ENCODE measurements at places on chromosomes 3 and 15.

GRCh38 chr15:94080416-94080815 lies 150.9 kb upstream of the MCTP2 start:
- DNase-seq: no peak

DNA sequence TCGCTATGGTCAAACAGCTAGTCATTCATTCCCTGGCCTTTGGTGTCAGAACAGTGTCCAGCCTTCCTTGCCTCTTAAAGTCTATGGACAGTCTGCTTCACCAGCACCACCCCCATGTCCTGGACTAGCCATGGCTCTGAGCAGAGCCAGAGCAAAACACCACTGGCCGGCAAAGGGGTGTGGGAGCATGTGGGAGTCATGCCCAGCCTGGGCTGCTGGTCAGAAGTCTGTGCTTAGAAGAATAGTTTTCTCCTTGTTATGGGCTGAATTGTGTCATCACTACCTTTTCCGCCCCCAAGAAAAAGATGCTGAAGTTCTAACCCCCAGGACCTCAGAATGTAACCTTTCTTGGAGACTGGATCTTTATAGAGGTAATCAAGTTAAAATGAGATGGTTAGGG lies 132.9 kb upstream of the LPP start:
- no peak for DNase-seq

DNA sequence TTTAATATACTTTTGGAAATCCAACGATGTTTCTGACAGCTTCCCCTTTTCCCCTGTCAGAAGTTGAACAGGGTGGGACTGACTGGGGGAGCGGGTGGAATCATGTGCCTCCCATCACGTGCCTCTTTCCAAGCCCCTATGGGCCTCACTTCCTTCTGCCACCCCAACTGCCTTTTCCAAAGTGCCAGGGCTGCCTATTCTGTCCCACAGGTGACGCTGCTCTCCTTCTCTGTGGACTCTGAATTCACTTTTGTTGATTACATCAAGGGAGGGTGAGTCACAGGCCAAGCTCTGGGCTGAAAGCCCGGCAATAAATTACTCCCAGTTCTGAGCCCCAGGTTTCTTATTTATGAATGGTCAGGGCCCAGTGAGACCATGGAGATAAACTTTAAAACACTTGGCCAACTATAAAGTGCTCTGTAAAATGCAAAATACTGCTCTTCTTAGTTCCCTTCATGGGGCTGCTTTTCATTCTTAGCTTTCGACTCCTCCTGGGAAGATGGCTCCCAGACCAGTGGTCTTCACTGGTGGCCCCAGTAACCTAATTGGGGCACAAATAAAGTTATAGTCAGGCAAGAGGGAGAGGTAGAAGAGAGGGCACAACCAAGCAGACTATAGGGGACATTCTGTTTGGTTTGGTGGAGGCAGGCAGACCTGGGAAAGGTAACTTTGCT lies 12.3 kb downstream of the CPNE9 start:
- no peak for DNase-seq

DNA sequence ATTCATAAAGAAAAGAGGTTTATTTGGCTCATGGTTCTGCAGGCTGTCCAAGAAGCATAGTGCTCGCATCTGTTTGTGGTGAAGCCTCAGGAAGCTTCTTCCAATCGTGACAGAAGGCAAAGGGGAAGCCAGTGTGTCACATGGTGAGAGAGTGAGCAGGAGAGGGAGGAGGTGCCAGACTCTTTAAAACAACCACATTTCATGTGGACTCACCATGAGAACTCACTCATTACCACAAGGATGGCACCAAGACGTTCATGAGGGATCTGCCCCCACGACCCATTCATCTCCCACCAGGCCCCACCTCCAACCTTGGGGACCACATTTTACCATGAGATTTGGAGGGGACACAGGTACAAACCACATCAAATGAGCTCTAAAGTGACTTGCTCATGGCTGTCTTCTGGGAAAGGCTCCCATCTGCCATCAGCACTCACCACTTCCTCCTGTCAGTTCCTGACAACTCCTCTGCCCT lies 327.3 kb upstream of the TLE3 start:
- DNase-seq: no peak

DNA sequence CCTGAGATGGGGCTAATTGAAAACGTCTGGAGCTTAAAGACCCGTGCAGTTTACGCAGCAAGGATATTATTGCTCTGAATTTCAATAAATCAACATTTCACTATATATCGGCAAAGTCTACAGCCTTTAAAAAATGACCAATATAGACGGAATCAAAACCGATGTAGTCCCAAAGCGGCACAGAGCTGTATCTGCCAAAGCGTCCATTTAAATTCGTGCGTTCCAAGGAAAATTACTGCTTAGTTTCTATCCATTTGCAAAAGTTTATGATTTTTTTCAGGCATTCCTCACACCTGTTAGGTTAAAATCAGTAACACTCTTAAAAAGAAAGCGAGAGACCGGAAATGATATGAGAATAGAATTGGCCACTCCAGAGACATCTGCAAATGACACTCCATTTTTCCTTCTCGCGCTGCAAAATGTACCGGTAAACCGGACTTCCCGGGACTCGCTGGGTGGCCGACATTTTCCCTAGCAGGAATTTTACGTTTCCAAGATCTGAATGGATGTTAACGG lies 777 bp upstream of the EIF4A2 start:
- no peak for DNase-seq

- no peak for DNase-seq
Measured at GRCh38 chr3:128864351-128864811, 15.0 kb upstream of the ACAD9 start.

GRCh38 chr3:46897829-46898320 lies 20.4 kb downstream of the PTH1R start:
- no peak for DNase-seq

DNA sequence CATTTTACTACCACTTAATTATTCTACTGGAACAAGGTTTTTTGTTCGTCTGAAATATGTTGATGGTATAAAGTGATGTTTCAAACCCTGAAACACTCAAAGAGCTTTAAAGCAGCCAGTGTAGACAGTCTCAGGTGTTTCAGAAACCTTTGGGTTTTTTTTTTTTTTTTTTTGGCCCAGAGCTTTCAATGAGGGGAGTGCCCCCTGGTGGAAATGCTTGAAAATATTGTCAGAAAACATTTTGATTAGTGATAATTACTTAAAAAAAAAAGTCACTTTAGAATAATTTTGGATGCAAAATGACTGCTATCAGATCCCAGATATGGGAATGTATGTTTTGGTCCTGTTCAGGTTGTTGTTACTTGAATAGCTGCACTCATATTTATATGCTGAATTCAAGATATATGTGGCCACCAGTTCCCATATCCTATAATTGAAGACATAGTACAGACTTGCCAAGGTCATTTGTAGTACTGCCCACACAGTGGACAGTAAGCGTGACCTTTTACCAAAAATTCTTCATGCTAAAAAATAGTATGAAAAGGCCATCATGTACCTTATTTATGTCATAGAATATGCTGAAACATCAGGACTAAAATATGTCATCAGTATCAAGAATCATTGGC lies 35.9 kb downstream of the SATB1 start:
- no peak for DNase-seq

DNA sequence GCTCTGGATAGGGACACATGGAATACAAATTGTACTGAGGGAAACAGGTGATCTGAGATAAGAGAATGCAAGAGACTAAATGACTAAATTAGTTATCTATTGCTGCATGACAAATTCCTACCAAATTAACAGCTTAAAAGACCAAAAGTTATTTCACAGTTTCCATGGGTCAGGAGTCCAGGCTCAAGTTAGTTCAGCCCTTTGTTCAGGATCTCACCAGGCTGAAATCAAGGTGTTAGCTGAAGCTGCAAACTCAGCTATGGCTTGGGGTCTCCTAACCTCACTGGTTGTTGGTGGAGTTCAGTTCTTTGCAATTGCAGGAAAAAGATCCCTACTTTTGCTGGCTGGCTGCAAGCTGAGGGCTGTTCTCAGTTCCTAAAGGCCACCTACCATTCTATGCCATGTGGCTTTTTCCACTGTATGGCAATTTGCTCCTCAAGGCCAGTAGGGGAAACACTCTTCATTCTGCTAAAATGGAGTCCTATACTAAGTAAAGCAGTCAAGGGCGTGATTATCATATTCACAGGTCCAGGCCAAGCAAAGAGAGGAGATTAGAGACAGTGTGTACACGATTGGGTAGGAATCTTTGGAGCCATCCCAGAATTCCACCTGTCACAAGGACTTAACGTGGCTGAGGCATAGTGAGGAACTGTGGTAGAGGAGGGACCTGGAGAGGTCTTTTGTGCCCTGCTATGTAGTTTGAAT lies 53.7 kb downstream of the THRB start:
- no peak for DNase-seq

- no peak for DNase-seq
Measured at GRCh38 chr3:41489231-41489630, 289.9 kb downstream of the CTNNB1 start.

DNA sequence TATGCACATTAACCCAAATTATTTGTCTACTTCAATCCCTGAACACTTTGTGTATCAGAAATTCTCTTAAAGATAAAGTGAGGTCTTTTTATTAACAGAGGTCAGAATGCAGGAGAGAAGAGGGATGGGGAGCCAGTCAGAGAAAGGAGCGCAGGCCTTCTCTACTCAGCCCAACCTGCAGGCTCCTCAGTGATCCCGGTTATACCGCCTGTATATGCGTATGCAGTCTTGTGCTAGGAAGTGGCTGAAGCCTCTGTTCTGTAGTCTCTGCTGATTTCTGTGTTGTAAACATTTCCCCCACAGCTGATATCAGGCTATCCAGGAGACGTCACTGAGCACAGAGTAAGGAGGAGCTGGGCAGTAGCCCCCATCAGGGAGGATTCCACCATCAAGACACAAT lies 57.9 kb downstream of the ABHD5 start:
- no peak for DNase-seq

DNA sequence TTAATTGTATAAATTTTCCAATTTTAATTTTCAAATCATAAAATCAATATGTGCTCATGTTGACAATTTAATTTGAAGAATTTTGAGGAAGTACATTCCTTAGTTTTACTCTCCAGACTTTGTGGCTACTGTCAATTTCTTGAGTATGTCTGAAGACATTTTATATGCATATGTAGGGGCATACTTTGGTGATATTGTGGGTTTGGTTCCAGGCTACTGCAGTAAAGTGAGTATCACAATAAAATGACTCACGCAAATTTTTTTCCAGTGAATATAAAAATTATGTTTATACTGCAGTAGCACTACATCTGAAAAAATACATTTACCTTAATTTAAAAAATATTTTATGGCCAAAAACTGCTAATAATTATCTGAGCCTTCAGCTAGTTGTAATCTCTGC lies 123.2 kb upstream of the PLCL2 start:
- no peak for DNase-seq

- no peak for DNase-seq
Measured at GRCh38 chr3:27528791-27529190, 44.6 kb upstream of the SLC4A7 start.

DNA sequence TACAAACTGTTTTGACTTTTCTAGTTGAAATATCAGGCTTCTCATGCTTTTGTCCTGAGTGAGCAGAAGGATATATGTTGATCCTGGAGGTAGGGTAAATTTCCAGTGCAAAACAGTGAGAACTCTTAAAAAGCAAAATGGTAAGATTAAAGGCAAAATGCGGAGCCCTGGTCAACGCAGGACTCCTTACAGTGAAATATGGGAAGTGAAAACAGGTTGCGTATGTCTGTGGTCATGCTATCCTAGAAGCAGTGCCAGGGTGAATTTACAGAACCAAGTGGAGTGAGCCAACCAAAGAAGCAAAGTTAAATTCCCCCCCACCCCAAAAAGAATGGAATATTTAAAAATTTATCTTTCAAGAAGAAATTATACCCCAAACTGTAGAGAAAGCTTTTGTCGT lies 256.4 kb downstream of the NR2F2 start:
- DNase-seq: no peak

DNA sequence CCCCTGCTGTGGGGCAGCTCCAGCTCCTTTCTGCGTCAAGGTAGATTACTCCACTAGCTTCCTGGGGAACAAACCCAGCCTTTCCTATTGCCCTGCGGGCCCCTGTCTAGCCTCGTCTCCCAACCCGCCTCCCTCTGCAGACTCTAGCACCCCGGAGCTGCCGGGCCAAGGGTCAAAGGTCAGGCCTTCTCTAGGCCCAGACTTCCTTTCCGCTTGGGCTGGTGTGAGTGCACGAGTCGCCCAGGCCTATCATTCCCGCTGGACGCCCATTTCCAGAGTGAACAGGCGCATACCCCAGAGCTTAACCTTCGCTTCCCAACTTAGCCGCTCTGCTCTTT lies 11.6 kb upstream of the ONECUT1 start:
- no peak for DNase-seq

- DNase-seq: no peak
Measured at GRCh38 chr3:10747341-10747740, 68.7 kb upstream of the SLC6A11 start.
